ENCODE measurements at places on chromosomes 4 and X.

DNA sequence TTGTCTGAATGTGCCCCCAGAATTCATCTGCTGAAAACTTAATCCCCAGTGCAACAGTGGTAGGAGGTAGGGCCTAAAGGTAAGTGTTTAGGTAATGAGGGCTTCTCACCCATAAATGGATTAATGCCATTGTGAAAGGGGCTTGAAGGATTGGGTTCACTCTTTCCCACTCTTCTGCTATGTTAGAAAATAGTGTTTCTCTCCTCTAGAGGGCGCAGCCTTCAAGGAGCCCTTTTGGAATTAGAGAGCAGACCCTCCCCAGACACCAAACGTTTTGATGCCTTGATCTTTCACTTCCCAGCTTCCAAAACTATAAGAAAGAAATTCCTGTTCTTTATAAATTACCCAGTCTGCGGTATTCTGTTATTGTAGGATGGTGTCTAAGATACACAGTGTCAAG is 706.4 kb downstream of the SMARCA1 start:
- no peak for DNase-seq

DNA sequence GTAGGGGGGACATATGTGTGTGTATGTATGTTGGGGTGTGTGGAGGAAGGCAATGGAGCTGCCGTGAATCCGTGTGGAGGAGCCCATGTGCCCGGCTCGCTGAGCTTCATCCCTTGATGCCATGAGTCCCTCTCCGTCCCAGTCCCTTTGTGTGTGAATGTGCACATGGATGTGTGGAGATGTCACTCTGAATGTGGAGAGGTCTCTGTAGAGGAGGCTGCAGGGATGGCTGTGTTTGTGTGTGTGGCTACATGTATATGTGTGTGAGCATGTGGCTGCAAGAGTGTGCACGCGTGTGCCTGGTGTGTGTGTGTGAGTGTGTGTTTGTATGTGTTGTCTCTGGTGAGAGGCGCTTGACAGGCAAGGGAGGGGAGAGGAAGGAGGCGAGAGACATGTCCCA is 1.3 kb downstream of the DLG3 start:
- no peak for DNase-seq

DNA sequence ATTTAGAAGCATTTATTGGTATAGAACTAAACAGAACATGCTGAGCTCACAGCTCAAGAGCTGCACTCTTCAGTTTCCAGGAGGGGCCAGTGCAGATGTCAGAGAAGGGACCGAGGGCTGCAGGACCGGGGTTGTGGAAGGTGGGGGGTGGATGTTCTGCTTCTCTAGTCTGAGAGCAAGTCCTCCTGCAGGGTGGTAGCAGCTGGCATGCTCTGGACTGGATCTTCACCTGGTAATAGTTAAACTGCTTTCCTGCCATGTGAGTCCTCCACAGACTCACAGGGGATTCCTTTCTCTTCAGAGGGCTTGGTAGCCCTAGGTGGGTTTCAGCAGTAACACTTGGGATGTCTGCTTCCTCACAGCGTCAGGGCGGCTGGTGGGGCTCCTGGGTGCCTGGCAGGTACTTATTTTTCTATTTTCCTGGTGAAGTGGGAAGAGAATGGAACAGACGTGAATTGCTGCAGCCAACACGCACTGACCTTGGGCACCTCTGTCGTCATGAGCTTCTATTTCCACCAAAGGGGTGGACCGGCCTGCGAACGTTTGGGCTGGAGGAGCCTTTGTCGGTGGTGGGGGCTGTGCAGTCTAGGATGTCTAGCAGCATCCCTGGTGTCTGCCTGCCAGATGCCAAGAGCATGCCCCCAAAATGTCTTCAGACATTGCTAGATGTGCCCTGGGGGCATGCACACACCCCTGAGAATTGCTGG is 2.5 kb downstream of the MAEA start:
- DNase-seq = no peak

GRCh38 chr4:101306764-101307615 is 40.3 kb downstream of the PPP3CA start:
- DNase-seq = no peak

DNA sequence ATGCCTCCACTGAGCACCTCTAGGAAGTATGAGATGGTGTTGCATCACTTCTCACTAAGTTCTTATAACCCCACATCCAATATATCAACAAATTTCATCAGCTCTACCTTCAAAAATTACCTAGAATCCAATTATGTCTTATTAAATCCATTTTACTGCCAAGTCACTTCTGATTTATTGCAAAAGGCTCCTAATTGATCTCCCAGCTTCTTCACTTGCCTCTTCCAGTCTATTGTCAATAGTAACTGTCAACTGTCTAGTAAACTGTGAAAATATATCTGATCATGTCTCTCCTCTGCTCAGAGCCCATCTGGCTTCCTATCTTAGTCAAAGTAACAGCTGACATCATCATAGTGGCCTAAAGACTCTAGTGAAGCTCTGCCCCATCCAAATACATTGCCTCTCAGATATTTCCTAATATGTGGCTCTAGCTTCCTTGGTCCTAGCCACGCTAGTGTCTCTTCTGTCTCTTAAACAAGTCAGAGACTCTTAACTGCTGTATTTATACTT is 414.5 kb upstream of the ATOH1 start:
- no peak for DNase-seq

GRCh38 chrX:38704146-38704882 is 96.9 kb upstream of the MID1IP1 start:
- no peak for DNase-seq

GRCh38 chrX:38277136-38277535 is 50.2 kb downstream of the RPGR start:
- DNase-seq = no peak

GRCh38 chr4:123622572-123622971 is 226.0 kb downstream of the SPRY1 start:
- no peak for DNase-seq

- no peak for DNase-seq
Observed at GRCh38 chr4:9875516-9875915, 94.1 kb downstream of the DRD5 start.
